Activated naive CD4-positive, alpha-beta T cell treated with anti-CD3 and anti-CD28 coated beads for 36 hours (primary cell): ENCODE measurements at places on chromosomes 3 and 15.

DNA sequence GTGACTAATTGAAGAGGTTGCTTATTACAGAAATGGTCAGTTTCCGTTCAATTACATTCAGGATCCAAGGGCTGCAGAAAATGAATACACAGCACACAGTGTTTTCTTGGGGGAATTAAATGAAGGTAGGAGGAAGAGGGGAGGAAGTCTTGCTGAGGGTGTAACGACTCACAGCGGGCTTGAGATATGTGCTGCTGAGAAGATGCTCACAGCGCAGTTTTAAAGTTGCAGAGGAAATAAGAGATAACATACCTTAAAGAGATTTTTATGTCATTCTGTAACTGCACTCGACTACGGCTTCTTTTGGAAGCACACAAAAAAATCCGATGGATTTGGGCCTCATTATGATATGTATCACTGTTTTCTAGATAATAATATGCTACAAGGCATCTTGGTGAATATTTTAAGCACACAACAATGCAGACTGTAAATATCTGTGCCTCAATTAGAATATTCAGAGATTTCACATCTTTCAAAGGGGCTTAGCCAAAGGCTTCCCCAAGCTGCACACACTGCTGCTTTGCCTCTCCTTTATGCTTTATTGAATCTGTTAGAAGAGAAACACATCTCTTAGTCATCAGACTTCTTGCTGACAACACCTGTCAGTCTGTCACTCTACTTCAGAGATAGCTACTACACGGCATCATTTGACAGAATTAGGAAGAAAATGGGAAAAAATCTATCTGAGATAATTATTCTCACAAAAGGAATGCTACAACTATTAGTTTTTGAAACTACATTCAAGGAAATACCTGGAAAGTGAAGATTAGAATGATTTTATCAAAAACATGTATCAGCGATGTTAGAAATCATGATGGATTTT lies 773.2 kb downstream of the OTOL1 start:
- no peak overlapping the region for H3K27ac ChIP-seq
- no peaks in the 10 kb centered on the region for H3K27me3 ChIP-seq
- H3K4me1 ChIP-seq: no peaks in the 10 kb centered on the region
- no peaks in the 10 kb centered on the region for H3K36me3 ChIP-seq

- no peak overlapping the region for H3K27ac ChIP-seq
- H3K4me3 ChIP-seq: no peak overlapping the region
- no peaks in the 10 kb centered on the region for H3K27me3 ChIP-seq
- peaks cover 5% of the 10 kb centered on the region for H3K36me3 ChIP-seq
- peaks cover 31% of the 10 kb centered on the region for H3K4me1 ChIP-seq
- no peak for DNase-seq
Observed at GRCh38 chr3:197809356-197810020, 18.4 kb downstream of the LRCH3 start.

DNA sequence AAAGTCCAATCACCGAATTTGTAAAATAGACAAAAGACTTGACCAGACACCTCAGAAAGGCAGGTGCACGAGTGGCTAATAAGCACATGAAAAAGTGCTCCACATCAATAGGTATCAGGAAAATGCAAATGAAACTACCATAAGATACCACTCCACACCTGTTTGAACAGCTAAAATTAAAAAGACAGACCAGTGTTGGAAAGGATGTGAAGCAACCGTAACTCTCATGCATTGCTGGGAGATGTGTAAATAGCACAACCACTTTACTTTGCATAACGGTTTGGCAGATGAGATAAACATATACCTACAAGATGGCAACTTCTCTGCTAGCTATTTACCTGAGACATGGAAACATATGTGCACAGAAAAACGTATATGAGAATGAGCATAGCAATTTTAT lies 56.9 kb downstream of the CADPS start:
- no peaks in the 10 kb centered on the region for H3K36me3 ChIP-seq
- no peak overlapping the region for H3K27ac ChIP-seq
- H3K4me1 ChIP-seq: no peaks in the 10 kb centered on the region
- no peak overlapping the region for H3K4me3 ChIP-seq
- H3K27me3 ChIP-seq: no peaks in the 10 kb centered on the region

GRCh38 chr3:65761446-65762234 lies 277.1 kb downstream of the MAGI1 start:
- peaks cover 5% of the 10 kb centered on the region for H3K27me3 ChIP-seq
- H3K36me3 ChIP-seq: no peaks in the 10 kb centered on the region
- H3K4me1 ChIP-seq: no peaks in the 10 kb centered on the region
